Renal pelvis (tissue), 12 donors: ENCODE measurements at places on chromosomes 3 and 15. TPM values are rescaled to one million over a fixed set of nuclear protein-coding genes. Genes with fewer than 3 reads are reported as not detected.

DNA sequence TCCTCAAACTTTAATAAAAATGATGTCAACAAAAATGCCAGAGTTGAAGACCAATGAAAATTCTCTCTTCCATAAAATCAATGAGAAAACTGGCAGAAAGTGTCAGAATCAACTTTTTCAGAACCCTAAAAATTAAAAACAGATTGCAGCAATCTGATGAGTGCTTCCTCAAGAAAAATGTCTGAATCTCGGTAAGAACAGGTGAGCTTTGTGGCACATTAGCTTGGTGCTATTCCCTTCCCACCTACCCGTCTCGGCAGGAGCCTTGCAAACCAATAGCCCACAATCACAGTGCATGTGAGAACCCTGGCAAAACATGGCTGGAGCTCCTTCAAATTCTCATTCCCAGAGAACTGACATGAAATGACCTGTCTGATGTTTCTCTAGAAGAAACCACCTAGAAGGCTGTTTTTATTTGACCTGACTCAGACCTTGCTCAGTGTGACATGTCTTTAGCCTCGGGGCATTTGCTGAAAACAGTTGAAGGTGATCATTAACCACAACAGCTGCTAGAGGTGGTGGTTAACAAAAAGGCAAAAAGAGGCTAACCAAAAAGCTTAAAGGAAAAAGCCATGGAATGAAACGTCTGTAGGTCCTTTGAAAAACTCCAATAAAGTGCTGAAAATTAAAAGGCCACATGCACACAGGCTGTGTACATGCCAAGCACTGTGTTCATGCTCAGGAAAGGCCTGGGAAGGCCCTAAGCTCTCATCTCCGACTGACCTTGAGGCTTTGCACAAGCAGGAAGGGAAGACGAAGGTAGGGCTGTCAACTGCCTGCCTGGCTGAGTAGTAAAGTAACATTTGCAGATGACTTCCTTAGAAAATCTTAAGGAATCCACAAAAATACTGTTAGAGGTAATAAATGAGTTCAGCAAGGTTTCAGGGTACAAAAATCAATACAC is 253.0 kb upstream of the NSMCE3 start:
- no peak for DNase-seq

DNA sequence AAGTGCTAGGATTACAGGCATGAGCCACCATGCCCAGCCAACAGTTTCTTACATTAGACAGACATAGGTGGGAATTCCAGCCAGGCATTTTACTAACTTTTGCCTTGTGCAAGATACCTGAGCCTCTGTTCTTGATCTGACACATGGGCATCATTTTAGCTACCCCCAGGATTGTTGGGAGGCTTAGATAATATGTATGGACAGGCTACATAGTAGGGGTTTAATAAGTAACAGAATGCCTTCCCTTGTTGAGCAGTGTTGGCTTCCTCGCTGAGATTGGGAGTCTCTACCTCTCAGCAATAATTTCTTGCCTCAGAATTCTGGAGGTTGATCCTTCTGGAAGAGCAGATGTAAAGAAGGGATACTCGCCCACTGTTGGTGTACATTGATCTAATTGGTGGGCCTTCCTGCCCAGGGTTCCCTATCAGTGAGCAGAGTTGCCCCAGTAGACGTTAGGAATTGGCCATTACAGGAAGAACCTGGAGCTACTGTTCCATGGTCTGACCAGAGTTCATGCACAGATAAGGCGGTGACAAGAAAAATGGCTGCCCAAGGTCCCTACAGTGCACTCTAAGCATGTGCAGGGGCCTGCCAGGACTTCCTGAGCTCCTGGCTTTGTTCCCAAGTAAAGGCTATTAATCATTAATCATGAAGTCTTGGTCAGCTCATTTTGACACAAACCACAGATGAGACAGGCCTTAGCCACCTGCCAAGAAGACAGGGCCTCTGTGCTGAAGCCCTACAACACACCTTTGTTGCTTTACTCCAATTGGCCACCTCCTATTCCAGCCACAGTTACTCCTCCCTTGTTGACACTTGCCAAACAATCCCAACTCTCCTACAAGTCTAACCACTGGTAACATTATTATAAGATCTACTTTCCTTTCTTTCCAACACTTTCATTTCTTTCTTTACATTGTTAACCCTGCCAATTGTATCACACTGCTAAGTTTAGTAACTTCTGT is 5.0 kb upstream of the IL17RE start:
- DNase-seq = peak; percentile 68

GRCh38 chr15:96790004-96790403 is 459.5 kb downstream of the NR2F2 start:
- DNase-seq = no peak

- no peak for DNase-seq
Measured at GRCh38 chr3:130850843-130851242, 43.0 kb upstream of the ATP2C1 start.

GRCh38 chr3:16061491-16061890 is 113.0 kb upstream of the GALNT15 start:
- no peak for DNase-seq

- DNase-seq = no peak
Measured at GRCh38 chr3:9343115-9343514, 19.7 kb upstream of the THUMPD3 start.

DNA sequence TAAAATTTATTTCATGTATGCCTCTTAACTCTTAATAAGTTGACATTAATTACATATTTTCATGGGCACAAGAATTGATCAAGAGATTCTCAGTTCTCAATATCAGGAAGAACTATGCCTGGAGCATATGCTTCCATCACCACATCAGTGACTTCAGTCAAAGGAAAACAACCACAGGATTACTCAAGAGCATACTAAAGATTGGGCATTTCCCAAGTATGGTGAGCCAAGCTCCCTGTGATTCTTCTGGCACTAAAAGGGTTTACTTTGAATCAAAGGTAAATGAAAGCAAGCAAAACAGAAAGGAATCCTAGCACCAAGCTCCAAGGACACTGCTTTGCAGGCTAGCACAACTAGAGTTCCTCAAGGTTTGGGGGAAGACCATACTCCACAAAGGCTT is 44.6 kb downstream of the FMN1 start:
- no peak for DNase-seq

DNA sequence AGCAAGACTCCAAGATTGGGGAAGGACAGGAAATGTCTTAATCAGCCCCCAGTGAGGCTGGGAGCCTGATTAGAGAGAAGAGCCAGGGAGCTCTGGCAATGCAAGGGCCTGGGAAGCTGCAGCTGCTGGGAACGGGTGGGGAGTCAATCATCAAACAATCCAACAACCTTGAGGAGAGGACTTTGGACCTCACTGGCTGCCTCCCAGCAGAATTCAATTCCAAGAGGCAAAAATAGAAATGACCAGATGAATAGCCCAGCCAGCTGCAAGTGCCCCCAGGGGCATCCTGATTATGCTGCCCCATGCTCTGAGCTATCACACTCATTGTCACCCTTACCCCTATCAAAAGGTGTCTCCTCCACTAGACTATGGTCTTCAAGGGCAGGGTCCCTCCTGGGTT is 6.1 kb upstream of the HOMER2 start:
- DNase-seq = no peak

DNA sequence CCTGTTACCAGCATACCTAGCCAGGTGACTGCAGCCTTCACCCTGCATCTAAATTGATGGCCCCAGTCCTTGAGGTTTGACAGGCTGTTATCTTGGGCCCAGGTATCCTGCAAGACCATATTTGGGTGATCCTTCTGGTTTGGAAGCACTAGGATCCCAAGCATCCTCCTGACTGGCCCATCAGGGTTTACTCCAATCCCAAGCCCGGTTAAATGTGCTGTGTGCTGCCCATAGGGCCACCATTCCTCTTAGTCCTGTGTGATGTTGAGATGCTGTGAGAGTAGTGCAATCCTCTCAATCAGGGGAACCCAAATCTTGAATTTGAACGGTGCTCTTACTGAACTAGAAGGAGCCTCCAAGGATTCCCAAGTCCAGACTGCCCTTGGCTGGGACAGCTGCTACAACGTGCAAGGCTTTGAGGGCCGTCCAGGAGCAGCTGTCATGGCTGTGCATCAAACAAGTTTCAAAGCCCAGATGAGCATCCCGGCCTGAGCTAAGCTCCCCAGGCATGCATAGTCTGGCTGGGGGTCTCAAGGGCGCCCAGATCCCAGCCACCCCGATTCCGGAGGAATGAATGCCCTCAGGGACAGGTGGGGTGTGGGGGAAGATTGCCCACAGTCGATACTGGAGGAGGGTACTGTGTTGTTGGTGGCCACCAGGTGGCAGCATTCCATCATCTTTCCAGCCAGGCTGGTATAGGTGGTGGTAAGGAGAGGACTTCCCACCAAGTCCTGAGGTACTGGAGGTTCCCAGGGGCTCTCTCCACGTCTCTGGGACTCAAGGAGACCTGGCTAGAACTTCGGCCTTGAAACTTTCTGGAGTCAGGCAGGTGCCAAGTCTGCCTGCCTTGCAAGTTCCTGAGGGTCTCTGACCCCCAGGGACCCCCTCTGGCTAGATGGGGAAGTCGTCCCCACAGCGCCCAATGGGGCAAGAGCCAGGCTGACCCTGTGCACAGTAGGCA is 32.6 kb downstream of the RBM5 start:
- peak; percentile 73 for DNase-seq

Gene NUP210
- polyA plus RNA-seq = 31.8 TPM

Gene NUTM1
- polyA plus RNA-seq = not detected

Gene SPSB4
- 20.0 TPM for polyA plus RNA-seq

Gene SLC35G2
- 3.4 TPM for polyA plus RNA-seq
